Kidney (tissue), 22 donors: ENCODE measurements at places on chromosomes 7 and 10.

- no peaks in the 10 kb centered on the region for H3K27me3 ChIP-seq
- H3K4me1 ChIP-seq = peaks cover 14% of the 10 kb centered on the region
- H3K4me3 ChIP-seq = no peak overlapping the region
- DNase-seq = no peak
- H3K36me3 ChIP-seq = no peaks in the 10 kb centered on the region
Observed at GRCh38 chr7:151271699-151272355, 23.3 kb upstream of the SMARCD3 start.

DNA sequence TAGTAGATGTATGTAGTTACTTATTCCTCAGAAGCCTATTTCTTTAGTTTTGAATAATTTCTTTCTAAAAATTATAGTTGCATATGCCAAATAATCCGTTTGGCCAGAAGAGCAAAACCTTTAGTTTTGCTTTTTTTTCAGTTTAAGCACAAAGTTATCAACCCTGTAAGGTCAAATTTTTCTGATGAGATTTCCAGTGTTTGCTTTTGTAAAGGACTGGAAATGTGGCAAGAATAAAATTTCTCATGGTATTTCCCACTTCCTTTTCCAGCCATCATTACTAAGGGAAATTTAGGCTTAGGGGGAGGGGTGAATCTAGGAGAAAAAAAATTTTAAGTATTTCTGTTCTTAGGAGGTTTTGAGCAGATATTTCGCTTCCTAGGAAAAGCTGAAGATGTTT, 7.6 kb downstream of the CALD1 start:
- no peak overlapping the region for H3K27ac ChIP-seq
- H3K4me3 ChIP-seq = no peak overlapping the region
- no peak for DNase-seq
- no peaks in the 10 kb centered on the region for H3K36me3 ChIP-seq
- H3K4me1 ChIP-seq = no peaks in the 10 kb centered on the region

DNA sequence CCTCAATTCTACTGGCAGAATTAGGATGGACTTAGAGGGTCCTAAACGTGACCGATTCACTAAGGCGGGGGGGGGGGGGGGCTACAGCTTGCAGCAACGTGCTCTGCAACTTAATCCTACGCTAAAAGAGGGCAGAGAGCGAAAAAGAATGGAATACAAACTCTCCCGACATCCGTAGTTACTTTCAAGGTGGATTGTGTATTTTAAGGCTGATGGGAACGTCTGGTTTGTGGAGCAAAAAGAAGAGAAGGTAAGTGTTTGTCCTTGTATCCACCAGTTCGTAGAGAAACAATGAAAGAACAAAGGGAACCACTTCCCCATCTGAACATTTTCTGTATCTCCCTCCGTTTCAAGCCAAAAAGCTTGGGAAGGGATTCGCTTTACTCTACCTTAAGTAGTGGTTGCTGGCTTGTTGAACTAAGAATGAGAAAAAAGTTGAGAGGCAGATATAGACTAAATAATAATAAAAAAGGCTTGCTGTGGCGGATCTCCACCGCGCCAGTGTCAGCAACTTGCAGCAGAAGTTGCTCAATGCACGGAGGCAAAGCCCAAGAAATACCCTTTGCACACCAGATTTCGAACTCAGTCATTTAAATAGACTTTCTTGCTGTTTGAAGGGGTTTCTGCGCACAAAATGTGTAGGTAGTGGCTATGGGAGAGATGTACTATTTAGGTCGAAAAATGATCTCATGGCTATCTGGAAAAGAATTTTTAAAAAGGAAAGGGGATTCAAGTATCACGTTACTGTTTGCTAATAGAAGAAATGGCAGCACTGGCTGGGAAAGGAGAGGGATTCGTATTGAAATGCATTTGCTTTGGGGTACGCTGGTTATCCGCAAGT, 736 bp downstream of the SKIDA1 start:
- no peaks in the 10 kb centered on the region for H3K27me3 ChIP-seq
- DNase-seq = no peak
- H3K36me3 ChIP-seq = no peaks in the 10 kb centered on the region
- H3K4me3 ChIP-seq = peak overlapping the region; percentile 67

DNA sequence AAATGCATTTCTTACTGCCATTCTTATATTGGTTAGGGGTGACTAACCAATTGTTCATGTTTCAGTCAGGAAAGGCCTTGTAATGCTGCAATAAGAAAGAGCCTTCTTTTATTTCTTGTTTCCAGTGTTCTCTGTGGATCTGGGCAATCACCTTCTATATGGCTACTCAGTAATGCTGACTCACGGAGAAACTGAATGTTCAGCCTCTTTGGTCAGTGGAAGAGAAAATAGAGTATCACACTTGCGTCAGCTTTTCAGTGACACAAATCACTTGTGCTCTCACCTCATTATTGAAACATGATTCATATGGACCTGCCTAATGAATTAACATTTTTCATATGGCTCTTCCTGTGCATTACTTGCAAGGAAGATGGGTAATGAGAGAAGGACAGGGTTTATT, 243.9 kb upstream of the POT1 start:
- H3K27ac ChIP-seq = no peak overlapping the region
- H3K36me3 ChIP-seq = no peaks in the 10 kb centered on the region
- no peaks in the 10 kb centered on the region for H3K27me3 ChIP-seq
- no peak overlapping the region for H3K4me3 ChIP-seq
- no peak for DNase-seq
- H3K4me1 ChIP-seq = no peaks in the 10 kb centered on the region

GRCh38 chr10:103676058-103676785, 179.2 kb downstream of the SH3PXD2A start:
- no peak for DNase-seq
- no peaks in the 10 kb centered on the region for H3K36me3 ChIP-seq
- no peak overlapping the region for H3K27ac ChIP-seq
- H3K4me1 ChIP-seq = no peaks in the 10 kb centered on the region
- no peak overlapping the region for H3K4me3 ChIP-seq
- H3K27me3 ChIP-seq = no peaks in the 10 kb centered on the region

- no peak overlapping the region for H3K4me3 ChIP-seq
- H3K27ac ChIP-seq = no peak overlapping the region
- H3K36me3 ChIP-seq = no peaks in the 10 kb centered on the region
Observed at GRCh38 chr7:95537468-95537867, 51.7 kb downstream of the ASB4 start.

DNA sequence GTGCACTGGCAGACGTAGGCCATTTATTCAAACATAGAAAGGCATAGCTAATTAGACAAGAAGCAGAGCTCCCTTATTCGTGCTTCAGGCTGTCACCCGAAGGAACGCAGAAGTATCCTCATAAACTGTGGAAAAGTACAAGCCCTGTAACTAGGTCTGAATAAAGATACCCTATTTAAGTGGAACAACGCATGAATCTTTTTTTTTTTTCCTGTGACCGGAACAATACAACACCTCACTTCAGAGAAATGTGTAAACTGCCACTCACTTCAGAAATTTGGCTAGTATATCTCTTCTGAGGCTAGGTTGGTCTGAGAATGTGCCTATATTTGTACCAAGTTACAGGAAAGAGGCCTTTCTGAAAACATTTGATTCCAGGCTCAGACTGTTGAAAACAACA, 8.0 kb upstream of the CSTF2T start:
- no peaks in the 10 kb centered on the region for H3K36me3 ChIP-seq
- H3K4me3 ChIP-seq = no peak overlapping the region
- DNase-seq = no peak
- H3K4me1 ChIP-seq = no peaks in the 10 kb centered on the region
- H3K27me3 ChIP-seq = no peaks in the 10 kb centered on the region
- H3K27ac ChIP-seq = no peak overlapping the region

DNA sequence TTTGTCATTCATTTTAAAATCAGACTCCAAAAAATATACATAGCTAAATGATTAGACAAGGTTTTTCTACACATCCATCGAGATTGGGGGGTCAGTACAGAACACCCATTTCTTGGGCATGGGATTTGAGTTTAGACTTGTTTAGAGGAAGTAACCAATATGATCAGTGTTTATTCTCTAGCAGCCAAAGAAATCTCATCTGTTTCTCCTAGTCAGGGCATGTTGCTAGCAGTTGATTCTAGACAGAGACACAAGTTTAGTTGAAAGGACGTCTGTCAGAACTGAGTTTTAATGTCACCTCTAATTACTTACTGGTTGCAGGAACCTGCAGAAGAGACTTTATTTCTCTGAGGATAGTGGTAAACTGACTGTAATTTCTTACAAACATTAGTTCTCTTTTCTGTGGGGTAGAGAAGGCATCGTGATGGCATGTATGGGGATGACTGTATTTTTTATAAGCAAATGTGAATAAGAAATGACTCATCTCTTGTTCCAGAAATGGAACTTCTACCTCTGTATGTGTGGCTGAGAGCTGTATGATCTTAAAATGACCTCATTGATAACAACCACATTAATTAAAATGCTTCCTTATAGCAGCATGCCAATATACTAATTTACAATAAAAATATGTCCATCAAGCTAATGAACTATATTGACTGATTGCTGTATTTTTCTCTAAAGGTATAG, 30.6 kb upstream of the RHOBTB1 start:
- no peaks in the 10 kb centered on the region for H3K27me3 ChIP-seq
- H3K4me1 ChIP-seq = peaks cover 5% of the 10 kb centered on the region
- no peaks in the 10 kb centered on the region for H3K36me3 ChIP-seq
- H3K27ac ChIP-seq = no peak overlapping the region

DNA sequence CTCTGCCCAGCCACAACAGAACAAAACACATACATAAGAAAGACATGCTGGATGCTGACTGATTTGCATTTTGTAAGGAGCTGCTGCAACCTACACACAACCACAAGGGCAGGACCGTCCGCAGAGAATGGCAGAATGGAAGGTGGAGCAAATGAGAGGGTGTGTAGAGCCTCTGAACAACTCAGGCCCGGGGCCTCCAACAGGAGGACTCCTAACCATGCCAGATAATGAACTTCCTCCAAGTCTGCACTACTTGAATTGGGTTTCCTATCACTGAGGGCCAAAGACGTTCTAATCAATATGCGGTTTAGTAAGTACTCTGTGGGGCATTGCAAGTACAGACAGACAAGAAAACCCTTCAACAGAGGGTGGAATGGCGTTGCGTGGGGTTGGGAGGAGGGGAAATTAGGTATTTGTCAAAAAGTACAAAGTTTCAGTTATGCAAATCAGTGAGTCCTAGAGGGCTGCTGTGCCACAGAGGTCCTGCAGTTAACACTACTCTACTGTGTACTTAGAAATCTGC, 14.6 kb downstream of the VOPP1 start:
- H3K36me3 ChIP-seq = no peaks in the 10 kb centered on the region
- H3K27me3 ChIP-seq = no peaks in the 10 kb centered on the region
- no peak overlapping the region for H3K4me3 ChIP-seq
- no peak for DNase-seq

- no peak overlapping the region for H3K4me3 ChIP-seq
- no peak for DNase-seq
- no peak overlapping the region for H3K27ac ChIP-seq
Observed at GRCh38 chr10:15189133-15189885, 20.8 kb upstream of the NMT2 start.

DNA sequence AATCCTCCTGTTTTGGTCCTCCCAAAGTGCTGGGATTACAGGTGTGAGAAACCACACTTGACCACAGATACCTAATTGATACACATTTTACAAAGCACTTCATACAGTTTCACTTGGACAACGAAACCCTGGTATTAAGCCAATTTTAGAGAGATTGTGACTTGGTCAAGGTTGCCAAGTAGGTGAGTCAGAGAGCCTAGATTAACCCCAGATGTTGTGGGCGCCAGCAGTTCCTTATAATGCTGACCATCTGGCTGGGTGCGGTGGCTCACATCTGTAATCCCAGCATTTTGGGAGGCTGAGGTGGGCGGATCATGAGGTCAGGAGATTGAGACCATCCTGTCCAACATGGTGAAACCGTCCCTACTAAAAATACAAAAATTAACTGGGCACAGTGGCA, 4.9 kb upstream of the PHKG1 start:
- DNase-seq = no peak
- H3K4me1 ChIP-seq = peaks cover 3% of the 10 kb centered on the region
- H3K27me3 ChIP-seq = no peaks in the 10 kb centered on the region
- H3K36me3 ChIP-seq = peaks cover 11% of the 10 kb centered on the region
- H3K4me3 ChIP-seq = no peak overlapping the region
- no peak overlapping the region for H3K27ac ChIP-seq

DNA sequence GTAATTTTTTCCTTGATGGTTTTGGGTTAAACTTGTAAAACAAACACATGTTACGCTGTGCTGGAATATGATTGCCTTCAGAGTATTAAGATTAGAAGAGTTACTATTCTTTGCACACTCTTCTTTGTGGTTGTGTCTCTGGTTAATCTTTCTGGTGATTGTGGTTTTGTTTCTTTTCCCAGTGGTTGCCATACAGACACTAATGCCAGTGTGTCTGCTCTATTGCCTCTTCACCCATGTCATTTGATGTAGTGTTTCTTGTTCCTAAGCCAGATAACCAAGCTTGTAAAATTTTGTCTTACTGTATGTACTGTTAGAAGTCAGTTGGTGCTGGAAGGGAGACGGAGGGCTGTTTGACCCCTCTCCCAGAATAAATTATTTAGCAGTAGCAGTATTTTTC, 124.8 kb downstream of the PHTF2 start:
- no peak for DNase-seq
- H3K4me3 ChIP-seq = no peak overlapping the region
- no peaks in the 10 kb centered on the region for H3K4me1 ChIP-seq
- H3K27ac ChIP-seq = no peak overlapping the region

GRCh38 chr10:28738200-28738599, 60.9 kb downstream of the BAMBI start:
- H3K4me3 ChIP-seq = no peak overlapping the region
- no peaks in the 10 kb centered on the region for H3K27me3 ChIP-seq
- no peak for DNase-seq
- H3K36me3 ChIP-seq = no peaks in the 10 kb centered on the region
- no peak overlapping the region for H3K27ac ChIP-seq
- no peaks in the 10 kb centered on the region for H3K4me1 ChIP-seq

DNA sequence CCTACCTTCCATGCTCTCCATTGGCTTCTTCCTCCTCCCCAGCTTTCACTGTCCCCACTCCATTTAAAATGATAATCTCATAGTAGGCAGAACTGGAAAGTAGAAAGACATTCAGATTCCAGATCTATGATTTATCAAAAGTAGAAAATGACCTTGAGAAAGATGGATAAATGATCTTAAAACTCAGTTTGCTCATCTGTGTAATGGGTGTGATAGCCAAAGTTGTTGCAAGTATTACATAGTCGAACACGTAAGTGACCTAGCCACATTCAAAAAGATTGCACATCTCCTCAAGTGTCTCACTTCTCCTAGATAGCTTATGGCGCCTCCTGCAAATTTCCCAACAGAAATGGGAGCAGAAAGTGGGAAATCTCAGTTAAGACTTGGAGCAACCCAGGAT, 89.8 kb upstream of the FGL2 start:
- H3K27me3 ChIP-seq = no peaks in the 10 kb centered on the region
- H3K4me3 ChIP-seq = no peak overlapping the region
- DNase-seq = no peak
- no peaks in the 10 kb centered on the region for H3K4me1 ChIP-seq
- H3K36me3 ChIP-seq = no peaks in the 10 kb centered on the region

DNA sequence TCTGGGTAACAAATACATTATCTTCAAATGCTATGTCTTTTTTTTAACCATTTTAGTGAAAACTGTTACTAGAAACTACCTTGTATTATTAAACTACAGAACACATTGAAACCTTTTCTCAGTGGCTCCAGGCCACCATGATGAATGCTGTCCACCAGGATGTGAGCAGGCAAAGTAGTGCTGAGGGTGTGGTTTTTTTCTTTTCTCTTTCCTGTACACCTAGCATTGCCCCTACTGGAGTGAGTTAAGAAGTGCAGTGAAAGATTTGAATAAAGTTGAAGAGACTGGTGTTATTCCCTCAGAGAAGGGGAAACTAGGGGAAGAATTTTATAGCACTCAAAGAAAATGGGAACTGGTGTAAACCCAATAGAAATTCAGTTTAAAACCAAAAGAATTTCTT, 120.0 kb upstream of the SAMD8 start:
- H3K27ac ChIP-seq = no peak overlapping the region
- H3K27me3 ChIP-seq = no peaks in the 10 kb centered on the region
- H3K4me3 ChIP-seq = no peak overlapping the region
- H3K4me1 ChIP-seq = no peaks in the 10 kb centered on the region
